ENCODE measurements at places on chromosomes 7 and 10.

GRCh38 chr10:132443605-132443982, 46.6 kb downstream of the PWWP2B start:
- DNase-seq: peak; percentile 69

DNA sequence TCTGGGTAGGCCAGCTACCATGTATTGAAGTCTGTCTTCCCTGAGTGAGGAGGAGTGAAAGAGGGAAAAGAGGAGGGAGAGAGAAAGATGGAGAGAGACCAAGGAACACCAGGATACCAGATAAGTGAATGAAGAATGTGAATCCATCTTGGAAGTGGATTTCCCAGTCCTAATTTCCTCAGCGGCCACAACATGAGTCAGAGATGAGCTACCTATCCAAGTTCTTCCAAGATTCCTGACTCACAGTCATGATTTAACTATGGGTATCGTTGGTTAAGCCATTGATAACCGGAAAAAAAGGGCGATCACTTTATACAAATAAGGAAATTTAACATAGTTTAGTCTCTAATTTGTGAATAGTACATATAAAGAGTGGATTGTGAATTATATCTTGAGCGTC, 561.8 kb downstream of the ATRNL1 start:
- no peak for DNase-seq

GRCh38 chr7:28533731-28534531, 121.6 kb downstream of the CREB5 start:
- DNase-seq: no peak

GRCh38 chr10:4186849-4187540, 402.0 kb upstream of the KLF6 start:
- no peak for DNase-seq

DNA sequence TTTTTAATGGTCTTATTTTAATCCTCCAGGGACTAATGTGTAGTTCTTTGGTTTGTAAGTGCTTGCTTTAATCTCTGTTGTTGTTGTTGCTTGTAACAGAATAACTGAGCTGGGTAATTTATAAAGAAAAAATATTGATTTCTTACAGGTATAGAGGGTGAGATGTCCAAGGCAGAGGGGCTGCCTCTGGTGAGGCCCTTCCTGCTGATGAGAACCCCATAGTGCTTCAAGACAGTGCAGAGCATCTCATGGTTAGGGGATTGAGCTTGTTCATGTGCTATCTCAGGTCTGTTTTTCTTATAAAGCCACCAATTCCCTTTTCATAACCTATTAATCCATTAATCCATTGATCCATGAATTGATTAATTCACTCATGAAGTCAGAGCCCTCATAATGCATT, 516.3 kb upstream of the KCND2 start:
- no peak for DNase-seq

DNA sequence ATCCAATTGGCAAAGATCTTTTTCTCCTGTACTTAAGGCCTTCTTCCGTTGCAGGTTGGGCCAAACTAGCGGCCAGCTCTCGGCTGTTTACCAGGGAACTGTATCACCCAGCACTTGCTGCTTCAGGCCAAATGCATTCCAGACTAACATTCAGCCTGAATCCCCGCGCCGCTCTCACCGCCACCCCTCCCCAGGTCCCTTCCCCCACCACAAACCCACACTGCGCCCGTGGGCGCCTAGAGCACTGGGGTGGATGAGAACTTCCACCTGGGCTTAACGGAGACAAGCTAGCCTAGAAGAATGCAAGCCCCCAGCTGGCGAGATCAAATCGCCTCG, 676 bp downstream of the TCAF1 start:
- DNase-seq: no peak

DNA sequence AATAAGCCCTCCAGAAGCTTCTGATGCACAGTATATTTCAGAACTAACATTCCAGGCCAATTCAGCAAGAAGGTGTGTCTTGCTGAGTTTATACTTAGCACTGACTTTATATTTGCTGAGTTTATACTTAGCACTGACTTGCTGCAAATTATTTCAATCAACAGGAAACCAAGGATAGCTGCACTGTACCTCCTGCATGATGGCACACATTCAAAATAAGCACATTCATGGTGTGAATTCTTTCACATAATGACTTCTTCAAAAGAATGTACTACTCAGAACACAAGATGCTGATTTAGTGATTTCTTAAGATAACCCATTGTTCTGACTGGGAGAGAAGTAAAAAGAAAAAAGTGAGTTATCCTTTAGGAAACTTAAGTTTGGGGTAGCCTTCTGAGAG, 52.0 kb downstream of the JAZF1 start:
- DNase-seq: no peak

GRCh38 chr7:114182837-114183236, 231.8 kb upstream of the FOXP2 start:
- DNase-seq: no peak

- no peak for DNase-seq
Observed at GRCh38 chr7:140675726-140676125, 3.0 kb downstream of the ADCK2 start.

DNA sequence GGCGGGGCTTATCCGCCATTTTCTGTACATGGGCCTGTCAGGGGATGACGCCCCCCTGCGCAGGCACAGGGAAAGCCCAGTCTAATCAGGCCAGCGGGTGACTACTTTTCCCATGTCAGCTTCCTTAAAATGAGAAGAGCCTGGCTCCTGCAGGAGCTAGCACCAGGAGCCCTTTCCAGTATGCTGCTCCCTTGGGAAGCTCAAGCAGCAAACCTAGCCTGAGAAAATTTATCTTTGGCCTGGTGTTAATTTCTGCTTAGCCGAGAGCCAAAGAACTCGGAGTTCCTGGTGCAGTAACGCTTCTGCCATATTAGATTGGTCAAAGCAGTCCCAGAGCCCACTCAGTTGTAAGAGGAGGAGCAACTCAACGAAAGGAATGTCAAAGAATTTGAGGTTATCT, 239.0 kb upstream of the PHYHIPL start:
- DNase-seq: no peak

DNA sequence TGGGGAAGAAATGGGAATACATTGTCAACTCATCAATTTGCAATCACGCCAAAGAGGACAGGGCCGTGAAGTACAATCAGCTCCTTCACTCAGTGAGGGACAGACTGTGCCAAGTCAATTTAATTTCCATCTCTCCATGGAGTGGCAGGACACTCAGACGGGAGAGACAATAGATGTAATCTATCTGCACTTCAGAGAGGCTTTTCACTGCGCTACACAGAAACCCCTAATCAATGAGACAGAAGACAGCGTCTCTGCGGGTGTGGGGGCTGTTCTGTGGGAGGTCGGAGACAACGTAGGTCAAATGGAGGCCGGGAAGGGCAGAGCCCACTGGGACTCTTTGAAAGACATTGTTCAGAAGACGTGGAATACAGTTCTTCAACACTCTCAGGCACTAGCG, 541.0 kb upstream of the ADARB2 start:
- DNase-seq: no peak

DNA sequence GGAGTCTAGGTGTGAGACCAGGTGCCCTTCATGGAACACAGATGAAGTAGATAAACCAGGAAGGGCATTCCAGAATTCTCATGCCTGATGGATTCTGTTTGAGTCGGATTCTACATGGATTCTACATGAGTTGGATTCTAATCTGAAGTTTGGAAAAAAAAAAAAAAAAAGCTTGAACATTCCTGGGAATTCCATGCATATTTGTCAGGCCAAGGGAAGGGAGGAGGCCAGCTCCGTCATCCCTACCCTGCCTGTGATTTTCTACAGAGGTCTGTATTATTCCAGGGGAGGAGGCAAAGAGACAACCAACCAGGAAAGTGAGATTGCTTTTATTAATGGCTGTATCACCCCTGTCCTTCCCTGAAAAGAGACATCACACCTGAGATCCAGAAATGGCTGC, 27.8 kb upstream of the EBLN1 start:
- no peak for DNase-seq

GRCh38 chr10:77036993-77037734, 600.4 kb downstream of the KCNMA1 start:
- DNase-seq: no peak

DNA sequence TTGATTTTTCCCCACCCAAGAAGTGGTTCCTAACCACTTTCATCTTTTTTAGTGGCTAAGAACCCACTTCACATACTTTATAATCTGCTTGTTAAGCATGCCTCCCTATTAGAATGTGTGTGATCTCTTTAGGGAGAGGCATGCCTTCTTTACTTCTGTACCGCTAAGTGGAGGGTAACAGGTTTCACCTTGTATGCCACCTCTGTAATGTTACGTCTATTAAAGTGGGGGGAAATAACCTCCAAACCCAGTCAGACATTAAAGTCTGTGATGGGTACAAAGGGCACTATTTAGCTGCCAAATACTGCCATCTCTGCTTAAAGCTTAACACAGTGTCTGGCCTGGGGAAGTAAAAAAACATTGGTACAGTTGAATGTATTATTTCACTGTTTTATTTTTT, 51.9 kb downstream of the EPC1 start:
- no peak for DNase-seq

GRCh38 chr7:148045521-148045920, 545.0 kb upstream of the C7orf33 start:
- DNase-seq: no peak

- DNase-seq: no peak
Observed at GRCh38 chr10:94315024-94315451, 47.7 kb downstream of the NOC3L start.

GRCh38 chr7:54678763-54679489, 80.1 kb downstream of the SEC61G start:
- no peak for DNase-seq

- DNase-seq: no peak
Observed at GRCh38 chr10:51168086-51168815, 94.0 kb downstream of the PRKG1 start.

- peak; percentile 12 for DNase-seq
Observed at GRCh38 chr10:128180843-128181242, 54.6 kb upstream of the MKI67 start.

DNA sequence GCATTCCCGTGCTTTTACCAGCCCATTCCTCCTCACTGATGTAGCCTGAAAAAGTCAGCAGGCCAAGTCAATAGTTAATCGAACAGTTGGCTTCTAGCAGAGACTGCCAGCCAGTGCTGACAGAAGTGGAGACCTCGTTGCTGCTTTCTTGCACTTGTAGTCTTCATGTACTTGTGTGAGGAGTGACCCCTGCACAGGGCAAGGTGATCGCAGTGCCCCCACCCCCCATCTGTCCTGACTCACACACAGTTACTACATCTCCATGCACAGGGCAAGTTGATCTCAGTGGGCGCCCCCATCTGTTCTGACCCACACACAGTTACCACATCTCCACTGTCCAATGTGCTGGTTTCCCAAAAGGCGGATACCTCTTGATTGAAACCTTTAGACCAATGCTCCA, 34.2 kb downstream of the C10orf71 start:
- no peak for DNase-seq

- no peak for DNase-seq
Observed at GRCh38 chr7:42014625-42015618, 222.1 kb downstream of the GLI3 start.

- DNase-seq: no peak
Observed at GRCh38 chr10:103458720-103459119, at the start of gene CALHM1. TSS of gene CALHM1 (minus strand) at chr10:103458900. CDS start at chr10:103458751, 149 bp downstream.

GRCh38 chr7:151013733-151014497, 10.4 kb downstream of the ATG9B start:
- DNase-seq: peak; percentile 92

DNA sequence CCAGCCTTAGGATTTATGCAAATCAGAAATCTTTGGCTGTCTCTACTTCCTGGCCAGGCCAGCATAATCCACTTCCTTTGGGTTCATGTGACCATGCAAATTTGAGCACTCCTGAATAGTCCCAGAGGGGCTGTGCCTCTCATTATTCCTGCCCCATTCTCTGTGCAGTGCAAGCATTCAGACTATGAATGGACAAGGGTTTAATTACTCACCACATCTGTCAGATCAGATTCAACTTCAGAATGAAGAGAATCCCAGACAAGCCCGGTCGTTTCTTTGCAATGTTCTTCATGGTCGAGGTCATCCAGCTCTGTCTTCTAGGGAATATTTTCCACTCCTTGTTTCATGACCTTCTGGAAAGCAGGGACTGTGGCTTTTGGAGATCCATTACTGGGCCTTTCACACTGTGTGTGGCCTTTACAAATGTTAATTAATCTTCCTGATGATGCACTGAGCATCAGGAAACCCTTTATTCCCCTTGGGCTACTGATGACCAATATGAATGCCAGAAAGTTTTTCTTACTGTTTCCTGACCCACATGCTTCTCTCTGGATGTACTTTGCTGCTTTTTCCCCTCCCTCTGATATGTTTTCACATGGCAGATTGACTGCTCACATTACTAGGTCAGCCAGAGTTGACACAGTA, 217.6 kb upstream of the TCF7L2 start:
- no peak for DNase-seq

- DNase-seq: no peak
Observed at GRCh38 chr7:134714470-134715205, 64.8 kb upstream of the CALD1 start.

GRCh38 chr7:45863715-45864114, 9.2 kb downstream of the CCDC201 start:
- DNase-seq: no peak

- no peak for DNase-seq
Observed at GRCh38 chr7:87413951-87414793, 61.3 kb downstream of the ABCB4 start.
